ENCODE measurements at places on chromosomes 11 and 22. TPM values are rescaled to one million over a fixed set of nuclear protein-coding genes. Genes with fewer than 3 reads are reported as not detected.

The OR51I1 gene
- polyA plus RNA-seq: 1.8 TPM

- H3K27me3 ChIP-seq: peaks cover 7% of the 10 kb centered on the region
- no peak overlapping the region for H3K27ac ChIP-seq
- no peaks in the 10 kb centered on the region for H3K4me1 ChIP-seq
- no peaks in the 10 kb centered on the region for H3K36me3 ChIP-seq
- no peak overlapping the region for H3K4me3 ChIP-seq
- no peak for DNase-seq
These were observed 2.5 kb downstream of the OR52W1 start for GRCh38 chr11:6201481-6201880.

DNA sequence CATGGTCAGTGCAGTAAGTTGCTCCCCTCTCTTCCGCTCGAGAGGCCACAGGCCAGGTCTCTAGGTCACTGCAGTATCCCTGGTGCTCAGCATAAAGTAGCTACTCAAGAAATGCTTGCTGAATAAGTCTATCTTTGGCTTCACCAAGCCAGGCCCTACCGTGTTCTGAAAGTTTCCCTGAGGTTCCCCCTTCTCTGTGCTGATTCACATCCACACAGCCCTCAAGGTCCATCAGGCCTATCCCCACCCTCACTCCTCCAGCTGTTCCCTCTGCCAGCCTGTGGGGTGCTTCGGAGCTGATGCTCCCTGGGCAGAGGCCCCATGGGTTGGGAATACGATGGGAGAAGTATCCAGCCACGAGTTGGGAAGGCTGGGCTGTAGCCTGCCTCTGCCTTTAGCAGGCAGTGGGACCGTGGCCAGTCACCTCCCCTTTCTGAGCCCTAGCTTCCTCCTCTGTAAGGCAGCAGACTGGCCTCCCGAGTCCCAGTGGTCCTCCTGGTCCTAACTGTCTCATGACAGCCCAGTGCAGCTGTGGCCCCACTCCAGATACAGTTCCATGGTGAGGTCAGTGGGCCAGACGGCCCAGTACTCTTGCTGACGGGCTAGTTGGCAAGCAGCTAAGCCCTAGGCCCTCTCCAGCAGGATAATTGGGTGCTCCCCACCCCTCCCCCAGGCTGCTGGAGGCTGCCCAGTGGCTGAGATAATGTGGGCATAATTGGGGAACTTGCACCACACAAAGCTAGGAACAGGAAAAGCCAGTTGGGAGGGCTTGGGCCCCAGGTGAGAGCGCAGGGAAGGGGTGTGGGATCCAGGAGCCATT lies 48.2 kb downstream of the NECTIN1 start:
- no peak overlapping the region for H3K4me3 ChIP-seq
- DNase-seq: no peak
- H3K4me1 ChIP-seq: no peaks in the 10 kb centered on the region
- no peaks in the 10 kb centered on the region for H3K36me3 ChIP-seq
- H3K27ac ChIP-seq: no peak overlapping the region

GRCh38 chr11:28631148-28631547 lies 523.0 kb downstream of the METTL15 start:
- H3K27ac ChIP-seq: no peak overlapping the region
- no peak for DNase-seq
- no peaks in the 10 kb centered on the region for H3K36me3 ChIP-seq
- no peak overlapping the region for H3K4me3 ChIP-seq
- H3K4me1 ChIP-seq: no peaks in the 10 kb centered on the region

The KRTAP5-6 gene
- not detected for polyA plus RNA-seq

GRCh38 chr11:44224867-44225501 lies 85.0 kb downstream of the ALX4 start:
- no peaks in the 10 kb centered on the region for H3K36me3 ChIP-seq
- H3K4me3 ChIP-seq: no peak overlapping the region
- DNase-seq: no peak

DNA sequence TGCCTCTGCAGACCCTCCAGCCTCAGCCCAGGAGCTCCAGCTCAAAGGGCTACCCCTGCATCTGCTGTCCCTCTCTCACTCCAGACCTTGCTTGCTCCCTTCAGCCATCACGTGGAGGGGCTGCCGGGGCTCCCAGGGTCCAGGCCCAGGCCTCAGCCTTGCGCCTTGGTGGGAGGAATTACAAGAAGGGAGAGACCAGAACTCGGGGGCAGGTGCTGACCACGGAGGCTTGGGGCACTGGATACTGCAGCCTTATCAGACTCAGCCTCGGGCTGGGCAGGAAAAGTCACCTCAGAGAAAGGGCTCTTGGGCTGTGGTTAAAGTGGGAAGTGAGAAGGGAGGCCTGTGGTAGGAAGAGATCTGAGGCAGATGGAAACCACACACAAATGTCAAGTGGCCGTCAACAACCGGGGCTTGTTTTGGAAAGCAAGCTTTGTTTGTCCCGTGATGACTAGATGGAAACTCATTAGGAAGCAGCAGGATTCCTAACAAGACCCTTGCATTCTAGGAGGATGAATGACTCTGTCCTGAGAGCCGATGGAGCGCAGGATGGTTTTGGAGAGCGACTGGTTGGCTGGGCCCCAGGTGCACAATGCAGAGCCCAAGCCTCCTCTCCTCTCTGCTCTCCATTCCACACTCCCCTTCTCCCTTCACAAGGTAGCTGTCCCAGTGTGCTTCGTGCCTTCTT lies 1321.7 kb downstream of the TBC1D22A start:
- no peak overlapping the region for H3K27ac ChIP-seq
- no peaks in the 10 kb centered on the region for H3K36me3 ChIP-seq
- peaks cover 13% of the 10 kb centered on the region for H3K27me3 ChIP-seq
- DNase-seq: no peak

DNA sequence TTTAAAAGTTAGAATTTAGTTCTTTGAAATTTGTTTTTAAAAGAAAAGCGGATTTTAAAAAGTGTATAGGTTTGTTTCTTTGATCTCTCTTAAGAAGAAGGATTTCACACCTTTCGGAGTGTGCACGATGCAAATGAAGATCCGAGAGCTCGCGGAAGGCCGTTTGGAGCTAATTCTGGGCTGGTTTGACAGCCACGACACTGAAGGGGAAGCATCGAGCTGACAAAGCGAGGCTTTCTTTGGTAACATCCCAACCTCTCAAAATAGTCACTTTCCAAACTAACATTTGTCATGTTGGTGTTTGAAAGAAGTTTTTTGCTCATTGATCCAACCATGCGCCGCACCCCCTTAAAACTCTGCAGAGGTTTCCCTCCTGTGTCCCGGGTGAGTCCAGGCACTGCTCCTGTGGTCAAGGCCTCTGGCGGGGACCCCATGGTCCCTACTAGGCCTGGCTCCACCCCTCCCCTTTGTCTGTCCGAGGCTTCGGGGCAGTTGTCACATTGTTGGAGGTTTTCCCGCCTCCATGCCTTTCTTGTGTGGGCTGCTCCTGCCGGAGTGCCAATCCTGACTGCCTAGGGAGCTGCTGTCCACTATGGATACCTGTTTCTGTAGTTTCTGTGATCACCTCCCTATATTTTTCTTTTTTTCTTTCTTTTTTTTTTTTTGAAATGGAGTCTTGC lies 39.7 kb downstream of the MPPED1 start:
- no peak overlapping the region for H3K4me3 ChIP-seq
- no peaks in the 10 kb centered on the region for H3K27me3 ChIP-seq
- DNase-seq: no peak
- H3K36me3 ChIP-seq: no peaks in the 10 kb centered on the region
- no peak overlapping the region for H3K27ac ChIP-seq
- no peaks in the 10 kb centered on the region for H3K4me1 ChIP-seq

GRCh38 chr22:20131859-20132685 lies 468 bp downstream of the ZDHHC8 start:
- peaks cover 12% of the 10 kb centered on the region for H3K36me3 ChIP-seq
- H3K4me1 ChIP-seq: peaks cover 84% of the 10 kb centered on the region
- no peak overlapping the region for H3K27ac ChIP-seq
- peak overlapping the region; percentile 62 for H3K4me3 ChIP-seq
- DNase-seq: peak; percentile 88
- H3K27me3 ChIP-seq: no peaks in the 10 kb centered on the region

The CYB5R2 gene
- 11.2 TPM for polyA plus RNA-seq

The CCS gene
- polyA plus RNA-seq: 46.8 TPM

GRCh38 chr11:71249301-71249700 lies 3.1 kb downstream of the SHANK2 start:
- no peak overlapping the region for H3K4me3 ChIP-seq
- DNase-seq: no peak
- no peak overlapping the region for H3K27ac ChIP-seq
- no peaks in the 10 kb centered on the region for H3K4me1 ChIP-seq

GRCh38 chr11:127238321-127238720 lies 237.8 kb upstream of the KIRREL3 start:
- H3K27ac ChIP-seq: no peak overlapping the region
- DNase-seq: no peak
- H3K27me3 ChIP-seq: no peaks in the 10 kb centered on the region
- H3K36me3 ChIP-seq: no peaks in the 10 kb centered on the region
- H3K4me1 ChIP-seq: no peaks in the 10 kb centered on the region
- no peak overlapping the region for H3K4me3 ChIP-seq

DNA sequence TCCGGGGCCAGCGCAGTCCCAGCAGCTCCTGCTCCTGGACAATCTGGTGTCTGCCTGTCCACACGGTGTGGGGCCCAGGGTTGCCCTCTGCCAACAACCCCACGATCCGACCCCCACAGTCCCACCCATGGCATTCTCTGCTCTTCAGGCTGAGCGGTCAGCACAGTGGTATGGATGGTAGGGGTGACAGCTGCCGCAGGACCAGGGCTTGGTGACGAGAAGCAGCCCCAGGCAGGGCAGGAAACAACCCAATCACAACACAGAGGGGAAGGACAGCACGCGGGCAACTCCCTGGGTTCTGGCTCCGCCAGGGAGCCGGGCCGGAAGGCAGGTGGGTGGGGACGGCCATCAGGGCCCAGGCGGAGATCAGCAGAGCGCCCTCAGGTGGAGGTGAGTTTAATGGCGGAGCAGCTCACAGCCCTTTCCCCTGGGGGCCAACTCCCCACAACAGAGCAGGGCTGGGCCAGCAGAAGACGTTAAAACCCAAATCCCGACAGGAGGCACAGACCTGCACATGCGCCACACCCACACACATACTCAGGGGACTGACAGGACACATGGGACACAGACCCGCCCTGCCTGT lies 5.3 kb upstream of the CHADL start:
- peaks cover 10% of the 10 kb centered on the region for H3K4me1 ChIP-seq
- no peak overlapping the region for H3K4me3 ChIP-seq
- peaks cover 49% of the 10 kb centered on the region for H3K36me3 ChIP-seq
- no peaks in the 10 kb centered on the region for H3K27me3 ChIP-seq
- no peak for DNase-seq

DNA sequence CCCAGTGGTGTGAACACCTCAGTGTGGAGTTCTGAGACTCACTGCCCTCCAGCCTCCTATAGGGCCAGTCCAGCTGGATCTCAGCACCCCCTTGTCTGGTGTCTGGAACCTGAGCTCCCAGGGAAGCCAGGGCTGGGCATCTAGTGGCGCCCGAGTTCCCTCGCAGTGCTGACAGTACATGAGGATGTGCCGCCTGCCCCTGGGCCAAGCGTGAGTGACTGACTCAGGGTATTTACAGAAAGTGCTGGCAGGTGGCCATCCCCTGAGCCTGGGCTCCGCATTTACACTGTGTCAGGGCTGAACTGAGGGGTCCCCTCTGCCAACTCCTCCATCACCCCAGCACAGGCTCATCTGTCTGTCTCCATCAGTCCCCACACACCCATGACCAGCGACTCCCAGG lies 185.3 kb downstream of the BRD1 start:
- H3K4me3 ChIP-seq: no peak overlapping the region
- H3K27ac ChIP-seq: no peak overlapping the region
- peaks cover 37% of the 10 kb centered on the region for H3K4me1 ChIP-seq

Measured in K562 (cell line).